Left renal cortex interstitium (tissue), 4 donors: ENCODE measurements at places on chromosomes 13 and 19.

DNA sequence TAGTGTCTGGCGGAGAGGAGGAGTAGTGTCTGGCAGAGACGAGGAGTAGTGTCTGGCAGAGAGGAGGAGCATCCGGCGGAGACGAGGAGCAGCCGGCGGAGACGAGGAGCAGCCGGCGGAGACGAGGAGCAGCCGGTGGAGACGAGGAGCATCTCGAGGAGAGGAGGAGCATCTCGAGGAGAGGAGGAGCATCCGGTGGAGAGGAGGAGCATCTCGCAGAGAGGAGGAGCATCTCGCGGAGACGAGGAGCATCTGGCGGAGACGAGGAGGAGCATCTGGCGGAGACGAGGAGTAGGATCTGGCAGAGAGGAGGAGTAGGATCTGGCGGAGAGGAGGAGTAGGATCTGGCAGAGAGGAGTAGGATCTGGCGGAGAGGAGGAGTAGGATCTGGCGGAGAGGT, 18.2 kb downstream of the C13orf46 start:
- no peak for DNase-seq

GRCh38 chr19:45641274-45642105, 2.3 kb upstream of the EML2 start:
- DNase-seq: no peak

- no peak for DNase-seq
Observed at GRCh38 chr19:51702103-51702824, 9.1 kb downstream of the SPACA6 start.

- DNase-seq: no peak
Observed at GRCh38 chr19:43739439-43740235, 15.1 kb downstream of the SMG9 start.

DNA sequence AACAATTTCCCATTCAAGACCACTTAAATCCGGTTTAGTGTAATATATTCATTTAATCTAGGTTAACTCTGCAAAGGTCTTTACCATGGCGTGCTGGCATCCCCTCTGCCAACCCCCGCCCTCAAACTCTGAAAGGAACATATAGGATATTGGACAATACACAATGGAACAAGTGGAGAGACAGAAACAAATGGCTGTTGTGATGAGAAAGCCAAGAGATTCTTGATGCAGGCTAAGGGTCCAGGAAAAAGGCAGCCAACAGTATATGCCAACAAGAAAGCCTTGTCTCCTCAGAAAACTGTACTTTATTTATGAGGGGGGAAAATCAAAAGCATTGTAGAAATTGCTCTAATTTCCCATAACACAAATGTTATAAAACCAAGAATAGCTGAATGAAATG, 407.3 kb upstream of the SGCG start:
- no peak for DNase-seq

DNA sequence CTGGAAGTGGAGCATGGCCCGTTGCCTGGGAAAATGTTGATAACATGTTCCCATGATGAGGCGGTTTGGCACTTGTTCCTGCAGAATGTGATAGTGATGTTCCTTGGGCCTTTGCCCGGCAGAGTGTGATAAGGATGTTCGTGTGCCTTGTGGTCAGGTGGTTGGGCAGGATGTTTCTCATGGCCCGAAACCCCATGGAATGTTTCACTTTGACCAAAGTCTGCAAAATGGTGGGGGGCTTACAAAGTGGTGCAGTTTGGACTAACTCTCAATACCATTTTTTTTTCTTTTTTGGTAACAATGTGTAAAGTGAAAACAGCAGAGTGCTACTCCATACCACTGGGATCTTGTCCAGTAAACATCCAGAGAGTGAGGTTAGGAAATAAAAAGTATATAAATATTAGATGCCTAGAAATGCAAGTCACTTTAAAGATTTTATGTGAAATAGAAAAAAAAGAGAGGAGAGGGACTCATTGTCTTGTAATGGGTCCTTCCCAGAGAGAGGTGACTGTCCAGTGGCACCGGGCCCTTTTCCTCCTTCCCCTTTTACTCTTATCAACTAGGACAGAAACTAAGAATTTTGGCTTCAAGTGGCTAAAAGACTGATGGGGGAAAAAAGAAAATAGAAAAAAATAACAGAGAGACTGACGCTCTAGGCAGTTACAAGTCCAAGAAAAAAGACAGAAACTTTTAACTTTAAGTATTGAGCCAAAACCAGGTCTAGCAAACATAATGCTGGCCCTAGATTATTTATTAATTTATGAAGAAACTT, 5.7 kb downstream of the FPR3 start:
- DNase-seq: no peak

DNA sequence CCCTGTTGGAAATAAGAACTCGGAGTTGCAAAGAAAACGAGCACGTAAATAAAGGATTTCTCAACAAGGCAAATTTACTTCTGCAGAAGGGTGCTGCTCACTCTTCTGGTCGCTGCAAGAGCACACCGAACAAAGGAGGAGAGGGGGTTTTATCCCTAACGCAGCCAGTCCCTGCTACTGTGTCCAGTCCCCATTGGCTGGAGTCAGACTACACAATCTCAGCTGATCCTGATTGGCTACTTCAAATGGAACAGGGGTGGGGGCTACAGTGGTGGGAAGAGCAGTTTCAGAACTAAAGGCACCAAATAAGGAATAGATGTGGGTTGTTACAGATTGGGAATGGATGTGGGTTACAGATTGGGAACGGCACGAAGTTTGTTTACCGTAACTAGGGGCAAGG, 63.9 kb upstream of the MCF2L start:
- no peak for DNase-seq

DNA sequence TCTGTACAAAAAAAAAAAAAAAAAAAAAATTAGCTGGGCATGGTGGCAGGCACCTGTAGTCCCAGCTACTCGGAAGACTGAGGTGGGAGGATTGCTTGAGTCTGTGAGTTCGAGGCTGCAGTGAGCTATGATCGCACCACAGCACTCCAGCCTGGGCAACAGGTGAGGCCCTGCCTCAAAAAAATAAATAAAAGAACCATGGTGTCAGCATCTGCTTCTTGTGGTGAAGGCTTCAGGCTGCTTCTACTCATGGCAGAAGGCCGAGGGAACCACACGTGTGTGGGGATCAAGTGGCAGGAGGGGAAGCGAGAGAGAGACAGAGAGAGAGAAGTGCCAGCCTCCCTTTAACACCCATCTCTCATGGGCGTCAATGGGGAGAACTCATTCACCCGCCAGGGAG, 13.5 kb downstream of the BCL3 start:
- DNase-seq: no peak

DNA sequence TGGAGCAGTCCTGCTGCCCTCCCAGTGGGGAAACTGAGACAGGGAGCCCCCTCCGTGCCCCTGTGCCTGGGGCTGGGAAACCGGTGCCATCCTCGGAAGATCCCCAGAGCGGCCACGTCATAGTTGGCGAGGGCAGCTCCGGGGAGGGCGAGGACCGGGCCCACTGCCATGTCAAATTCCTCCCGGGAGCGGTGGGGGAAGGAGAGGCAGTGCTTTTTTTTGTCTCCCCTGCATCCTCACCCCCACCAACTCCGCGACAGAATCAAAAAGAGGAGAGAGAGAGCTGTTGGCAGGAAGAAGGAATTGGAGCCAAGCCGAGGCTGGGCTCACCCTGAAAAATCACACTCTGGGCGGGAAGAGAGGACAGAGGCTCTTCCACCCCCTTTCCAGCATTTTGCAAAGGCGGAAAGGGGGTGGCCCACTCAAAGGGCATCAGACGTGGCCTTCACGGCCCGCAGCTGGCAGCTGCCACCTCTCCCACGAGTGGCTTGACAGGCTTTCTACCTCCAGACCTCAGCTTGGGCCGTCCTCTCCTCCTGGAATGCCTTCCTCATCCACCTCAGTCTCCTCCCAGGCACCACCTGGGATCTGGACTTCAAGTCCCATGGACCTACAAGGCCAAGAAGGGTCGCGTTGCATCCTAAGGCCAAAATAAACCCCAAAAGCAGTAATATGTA, 19.6 kb upstream of the NFIC start:
- DNase-seq: no peak

DNA sequence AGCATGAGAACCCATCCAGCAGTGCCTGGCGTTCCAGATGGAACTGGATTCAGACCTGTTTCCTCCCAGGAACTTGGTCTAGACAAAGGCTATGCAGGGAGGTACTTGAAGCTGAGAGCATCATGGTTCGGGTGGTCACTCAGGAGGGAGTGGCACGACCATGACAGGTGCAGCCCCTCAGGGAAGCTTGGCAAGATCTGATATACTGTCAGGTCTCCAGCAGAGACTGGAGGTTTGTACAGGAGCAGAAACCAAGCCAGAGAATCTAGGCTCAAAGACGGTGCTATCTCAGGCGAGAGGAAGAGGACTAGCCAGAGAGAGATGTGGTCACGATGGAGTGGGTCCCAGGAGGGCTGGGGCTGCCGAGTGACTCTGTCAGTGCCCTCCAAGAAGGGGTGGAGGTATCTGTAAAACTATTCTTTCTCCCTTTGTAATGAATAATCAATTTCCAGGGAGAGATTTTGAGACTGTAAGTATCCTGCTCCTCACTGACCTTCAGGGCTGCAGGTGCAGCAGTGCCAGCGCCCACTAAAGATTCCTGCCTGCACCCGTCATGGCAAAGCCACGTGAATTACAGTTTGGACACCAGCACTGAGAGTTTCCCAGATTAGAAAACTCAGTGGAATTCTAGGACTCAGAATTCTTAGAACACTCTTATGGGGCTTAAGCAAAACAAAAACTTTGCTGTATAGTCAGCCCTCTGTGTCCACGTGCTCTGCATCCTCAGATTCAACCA, 10.2 kb upstream of the DCUN1D2 start:
- no peak for DNase-seq

DNA sequence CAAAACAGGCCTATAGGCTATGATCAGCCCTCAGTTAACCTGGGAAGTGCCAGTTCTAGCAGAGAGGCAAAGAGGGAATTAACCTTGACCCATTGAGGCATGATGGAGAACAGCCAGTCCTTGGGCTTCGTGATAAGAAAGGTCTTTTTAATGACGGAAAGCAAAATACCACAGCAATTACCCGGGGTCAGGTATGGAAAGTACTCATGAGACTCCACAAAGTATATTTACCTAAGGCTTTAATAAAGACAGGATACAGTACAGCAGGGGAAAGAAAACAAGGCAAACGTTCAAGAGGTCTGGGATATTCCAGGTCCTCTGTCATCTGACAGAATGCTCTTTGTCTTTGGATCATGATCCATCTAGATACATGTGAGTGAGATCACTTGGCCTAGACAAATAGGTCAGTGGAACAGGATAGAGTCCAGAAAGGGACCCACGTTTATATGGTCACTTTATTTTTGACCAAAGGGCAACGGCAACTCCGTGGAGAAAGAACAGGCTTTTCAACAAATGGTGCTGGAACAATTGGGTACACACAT, 52.2 kb downstream of the WDFY2 start:
- DNase-seq: no peak

DNA sequence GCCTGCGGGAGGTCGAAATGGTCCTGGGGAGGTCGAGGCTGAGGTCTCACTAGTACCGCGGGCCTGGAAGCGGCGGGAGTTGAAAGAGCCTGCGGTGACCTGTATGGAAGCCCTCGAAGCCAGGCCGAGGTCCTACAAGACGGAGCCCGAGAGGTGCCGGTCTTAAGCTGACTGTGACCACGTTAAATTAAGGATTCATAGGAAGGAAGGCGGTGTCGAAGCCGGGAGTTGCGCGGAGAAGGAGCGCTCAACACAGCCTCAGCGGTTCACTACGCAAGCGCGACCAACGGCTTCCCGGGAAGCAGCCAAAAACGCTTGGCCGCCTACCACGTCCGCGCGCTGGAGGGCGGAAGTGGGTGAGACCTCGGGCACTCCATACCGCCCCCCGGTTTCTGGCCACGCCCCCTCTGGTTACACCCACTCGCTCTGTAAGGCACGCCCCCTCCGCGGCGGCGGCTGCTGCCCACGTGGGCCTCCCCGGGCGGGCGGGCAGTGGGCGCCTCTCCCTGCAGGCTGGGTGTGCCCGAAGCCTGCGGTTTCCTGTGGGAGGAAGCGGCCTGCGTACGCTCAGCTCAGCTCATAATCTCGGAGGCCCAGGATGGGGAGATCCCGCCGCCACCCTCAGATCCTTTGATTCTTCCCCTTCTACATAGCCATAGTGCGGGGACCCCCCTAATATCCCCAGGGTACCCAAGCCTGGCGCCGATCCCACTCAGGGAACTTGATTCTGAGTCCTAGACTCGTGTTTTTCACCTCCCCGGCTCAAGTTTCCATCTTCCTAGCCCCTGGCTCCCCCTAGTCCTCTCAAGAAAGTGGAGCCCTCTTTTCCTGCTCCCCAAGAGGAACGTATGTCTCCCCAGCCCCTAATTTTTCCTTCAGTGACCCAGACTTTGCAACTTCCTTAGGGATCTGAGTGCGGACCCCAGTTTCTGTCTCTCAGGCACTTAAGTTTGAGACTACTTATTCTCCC, 3.4 kb upstream of the EMP3 start:
- peak; percentile 93 for DNase-seq

DNA sequence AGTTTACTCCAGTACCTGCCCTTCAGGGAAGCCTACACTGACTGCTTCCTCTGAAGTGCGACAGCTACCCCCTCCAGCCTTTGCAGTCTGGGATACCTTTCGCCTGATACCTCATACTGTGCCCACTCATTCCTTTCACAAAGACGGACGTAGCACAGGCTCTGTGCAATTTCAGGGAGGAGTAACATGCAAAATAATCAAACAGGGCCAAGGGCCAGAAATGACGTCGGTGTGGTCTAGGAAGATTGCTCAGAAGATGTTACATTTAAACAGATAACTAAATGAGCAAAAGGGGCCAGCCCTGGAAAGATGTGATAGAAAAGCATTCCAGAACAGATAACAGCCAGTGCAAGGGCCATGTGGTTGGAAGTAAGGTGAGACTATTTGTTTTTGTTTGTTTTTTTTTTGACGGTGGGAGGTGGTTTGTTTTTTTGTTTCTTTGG, 6.6 kb upstream of the DDX39A start:
- DNase-seq: no peak

DNA sequence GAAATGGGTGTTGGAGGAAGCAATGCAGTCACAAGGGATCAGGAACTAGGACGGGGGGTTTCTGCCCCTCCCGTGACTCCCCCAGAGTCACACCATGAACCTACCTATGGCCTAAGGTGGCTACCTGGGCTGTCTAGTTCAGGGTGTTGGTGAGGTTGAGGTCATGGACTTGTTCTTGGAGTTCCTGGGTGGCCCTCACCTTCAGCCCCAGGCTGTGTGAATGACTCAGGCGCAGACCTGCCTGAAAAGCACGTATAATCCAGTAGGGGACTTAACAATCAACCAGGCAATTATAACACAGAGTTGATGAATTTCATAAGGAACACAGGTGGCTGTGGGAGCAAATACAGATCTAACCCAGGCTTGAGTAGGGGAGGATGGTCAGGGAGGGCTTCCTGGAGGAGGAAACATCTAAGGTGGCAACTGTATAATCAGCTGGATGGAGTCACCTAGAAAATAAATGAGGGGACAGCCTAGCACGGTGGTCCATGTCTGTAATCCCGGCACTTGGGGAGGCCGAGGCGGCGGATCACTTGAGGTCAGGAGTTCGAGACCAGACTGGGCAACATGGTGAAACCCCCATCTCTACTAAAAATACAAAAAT, 25.6 kb upstream of the ADGRE1 start:
- no peak for DNase-seq

- no peak for DNase-seq
Observed at GRCh38 chr13:59363313-59363712, 800.4 kb downstream of the DIAPH3 start.

- no peak for DNase-seq
Observed at GRCh38 chr19:50750010-50750409, 20.3 kb upstream of the GPR32 start.

GRCh38 chr13:103164251-103164650, 98.0 kb upstream of the SLC10A2 start:
- DNase-seq: no peak

- DNase-seq: no peak
Observed at GRCh38 chr19:38739440-38740256, 4.6 kb downstream of the CAPN12 start.

GRCh38 chr13:22561581-22561980, 619.2 kb upstream of the SGCG start:
- DNase-seq: no peak

- no peak for DNase-seq
Observed at GRCh38 chr19:9381361-9381785, 18.6 kb downstream of the ZNF177 start.
